ENCODE measurements at places on chromosomes 7 and 10.
A peak's percentile ranks its signal among the peaks of the same experiment; 100 is the strongest.

DNA sequence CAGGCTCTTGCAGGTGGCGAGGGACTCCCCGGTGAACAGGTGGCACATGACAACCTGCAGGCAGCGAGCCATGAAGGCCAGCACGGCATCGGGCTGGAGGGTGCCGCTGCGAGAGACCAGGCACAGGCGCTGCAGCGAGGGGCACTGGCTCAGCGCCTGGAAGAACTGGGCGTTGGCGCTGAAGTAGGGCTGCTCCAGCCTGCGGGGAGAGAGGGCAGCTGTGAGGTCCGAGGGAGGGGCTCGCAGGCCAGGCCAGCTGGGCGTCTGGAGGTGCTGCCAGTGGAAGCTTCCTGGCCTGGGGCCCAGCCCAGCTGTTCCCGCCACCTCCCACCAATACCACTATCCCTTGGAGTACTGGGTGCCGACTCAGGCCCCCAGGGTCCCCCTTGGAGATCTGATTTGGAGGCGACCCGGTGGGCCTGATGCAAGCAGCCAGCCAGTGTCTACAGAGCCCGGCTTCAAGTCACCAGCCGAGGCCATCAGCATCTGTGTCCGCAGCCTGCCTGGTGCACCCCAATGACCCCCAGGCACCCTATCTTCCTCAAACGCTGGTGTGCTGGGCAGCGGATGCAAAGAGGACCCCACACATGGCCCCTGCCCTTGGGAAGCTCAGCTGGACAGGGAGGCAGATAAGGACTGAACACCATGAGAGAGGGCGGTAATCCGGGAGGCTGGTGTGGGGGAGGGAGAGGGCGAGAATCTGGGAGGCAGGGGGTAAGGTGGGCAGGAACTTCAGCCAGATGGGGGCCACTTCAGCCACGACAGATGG is 67.8 kb upstream of the TNRC18 start:
- no peak for DNase-seq

- no peak for DNase-seq
Observed at GRCh38 chr10:112815269-112816032, 134.6 kb upstream of the TCF7L2 start.

GRCh38 chr10:44574596-44575480 is 189.9 kb upstream of the CXCL12 start:
- DNase-seq: no peak

DNA sequence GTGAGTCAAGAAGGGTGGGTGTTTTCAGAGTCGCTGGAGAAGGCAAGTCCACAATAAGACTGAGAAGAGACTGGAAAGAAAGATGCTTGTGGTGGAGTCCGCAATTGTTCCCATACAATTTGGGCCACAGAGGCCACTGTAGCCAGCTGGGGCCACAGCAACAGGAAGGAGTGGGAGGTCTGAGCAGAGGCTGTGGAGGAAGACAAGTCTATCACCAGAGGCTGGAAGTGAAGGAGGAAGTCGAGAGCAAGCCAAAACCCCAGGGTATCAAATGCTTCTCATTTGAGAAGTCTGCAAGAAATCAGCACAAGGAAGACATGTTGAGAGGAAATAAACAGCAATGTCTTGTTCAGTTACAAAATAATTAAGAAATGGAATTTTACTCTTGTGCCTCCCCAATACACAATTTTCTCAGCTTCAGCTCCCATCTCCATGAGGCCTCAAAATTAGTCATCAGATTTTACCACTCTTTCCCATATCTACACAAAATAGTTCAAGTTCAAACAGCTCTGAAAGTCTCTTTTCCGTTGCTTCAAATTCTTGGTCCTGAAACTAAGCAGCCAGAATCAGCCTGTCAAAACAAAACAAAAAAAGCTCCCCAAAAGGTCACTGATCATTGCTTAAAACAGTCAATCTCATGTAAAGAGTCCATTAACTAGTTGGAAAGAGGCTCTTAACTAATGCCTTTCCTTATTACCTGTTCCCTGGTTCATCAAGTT is 31.6 kb downstream of the SLC16A12 start:
- peak; percentile 56 for DNase-seq

DNA sequence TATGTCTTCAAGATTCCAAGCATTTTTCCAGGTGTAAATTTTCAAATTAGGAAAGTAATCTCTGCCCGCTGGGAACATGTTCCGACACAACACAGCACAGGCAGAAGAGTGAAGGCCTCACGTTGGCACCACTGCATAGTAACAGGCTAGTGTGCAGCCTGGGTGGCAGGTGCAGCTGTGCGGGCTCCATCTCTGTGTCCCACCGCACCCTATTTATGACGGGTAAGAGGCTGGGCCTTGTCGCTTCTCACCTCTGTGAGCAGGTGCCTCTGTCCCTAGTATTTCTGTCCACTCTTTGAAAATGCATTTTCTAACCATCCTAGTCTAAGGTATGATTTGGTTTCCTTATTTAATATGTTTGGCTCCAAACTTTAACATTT is 24.1 kb downstream of the VIPR2 start:
- no peak for DNase-seq

- DNase-seq: no peak
Observed at GRCh38 chr10:96244354-96244753, 27.0 kb downstream of the BLNK start.

GRCh38 chr7:101891936-101892640 is 74.7 kb downstream of the CUX1 start:
- DNase-seq: no peak
